Activated CD8-positive, alpha-beta memory T cell treated with anti-CD3 and anti-CD28 coated beads for 1 hour (primary cell): ENCODE measurements at places on chromosomes 7 and 10.

DNA sequence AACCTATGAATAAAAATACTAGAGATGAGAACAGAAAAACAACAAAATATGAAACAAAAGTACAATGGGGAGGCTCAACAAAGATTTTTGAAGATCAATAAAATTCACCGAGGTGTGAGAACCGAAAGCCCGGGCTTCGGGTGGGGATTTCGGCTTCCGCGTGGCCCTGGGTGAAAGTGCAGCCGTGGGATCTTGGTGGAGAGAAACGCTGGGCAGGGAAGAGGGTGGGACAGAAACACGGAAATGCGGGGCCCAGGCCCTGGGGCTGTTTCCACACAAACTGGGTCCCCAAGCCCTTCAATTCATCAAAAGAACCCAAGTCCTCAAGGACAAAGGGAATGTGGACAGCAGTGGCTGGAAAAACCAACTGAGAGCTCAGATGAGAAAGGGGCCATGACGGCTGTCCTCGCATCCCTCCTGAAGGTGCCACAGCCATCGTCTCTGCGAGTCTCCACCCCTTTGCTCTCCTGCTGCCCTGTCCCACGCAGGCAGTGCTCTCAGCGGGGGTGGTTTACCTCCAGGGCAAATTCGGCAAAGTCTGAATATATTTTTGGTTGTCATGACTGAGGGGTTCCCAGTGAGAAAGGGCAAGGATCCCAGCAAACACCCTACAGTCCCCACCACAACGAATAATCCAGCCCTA lies 19.7 kb downstream of the FOXL3 start:
- DNase-seq, result no peak

- no peak for DNase-seq
These were observed 250.2 kb upstream of the PTER start for GRCh38 chr10:16186564-16186963.

DNA sequence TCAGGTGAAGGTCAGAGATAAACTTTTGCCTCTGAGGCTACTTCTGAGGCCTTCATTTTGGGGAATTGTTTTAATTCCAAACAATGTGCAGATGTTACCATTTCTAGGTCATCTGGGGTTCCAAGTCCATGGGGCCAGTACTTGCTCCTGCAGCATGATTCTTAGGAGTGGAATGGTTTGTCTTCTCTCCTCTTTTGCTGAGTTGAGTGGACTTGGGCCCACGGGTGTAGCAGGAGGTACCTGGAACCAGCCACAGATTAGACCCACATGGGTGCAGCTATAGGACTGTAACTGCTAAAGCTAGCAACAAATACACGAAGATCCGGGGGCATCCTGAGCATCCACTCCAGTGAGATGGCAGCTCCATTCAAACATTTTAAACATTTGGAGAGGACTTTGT lies 41.6 kb downstream of the WIPF3 start:
- DNase-seq, result no peak

DNA sequence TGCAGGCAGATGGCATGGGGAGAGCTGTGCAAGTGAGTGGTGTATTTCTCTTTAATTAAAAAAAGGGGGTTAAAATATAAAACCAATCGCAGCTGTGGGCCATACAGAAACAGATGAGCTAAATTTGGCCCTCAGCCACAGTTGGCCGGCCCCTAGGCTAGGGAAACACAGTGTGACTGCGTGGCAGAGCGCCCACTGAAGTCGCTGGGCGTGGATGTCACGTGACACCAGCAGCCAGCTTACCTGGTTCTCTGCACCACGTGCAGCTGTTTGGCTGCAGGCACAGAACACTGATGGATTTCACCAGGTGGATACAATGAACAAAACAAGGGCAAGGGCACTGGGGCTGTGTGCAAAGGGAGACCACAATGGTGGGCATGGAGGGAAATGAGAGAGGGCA lies 119.3 kb upstream of the ZNF746 start:
- DNase-seq, result no peak

GRCh38 chr10:58919927-58920654 lies 256.4 kb upstream of the PHYHIPL start:
- no peak for DNase-seq

- DNase-seq, result no peak
These were observed 68.3 kb downstream of the SNX13 start for GRCh38 chr7:17871815-17872533.

- DNase-seq, result no peak
These were observed 5.0 kb upstream of the HOXA13 start for GRCh38 chr7:27204851-27205322.

DNA sequence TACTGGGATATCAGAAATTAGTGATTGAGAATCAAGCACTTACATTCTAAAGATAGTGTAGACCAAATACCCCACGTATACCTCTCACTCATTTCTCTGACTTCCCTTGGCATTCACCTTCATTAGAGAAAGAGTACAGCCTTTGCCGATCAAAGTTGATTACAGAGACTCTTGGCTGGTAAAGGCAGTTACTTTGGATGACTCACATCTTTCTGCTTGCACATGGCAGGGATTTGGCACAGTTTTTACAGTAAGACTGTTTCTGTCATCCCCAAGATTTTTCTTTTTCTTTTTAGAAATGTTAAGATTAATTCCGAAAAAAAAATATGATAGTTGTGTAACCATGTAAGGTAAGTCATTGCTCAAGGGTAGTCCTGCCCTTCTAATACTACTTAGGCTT lies 143.0 kb downstream of the TSPAN12 start:
- no peak for DNase-seq

- no peak for DNase-seq
These were observed 87.5 kb upstream of the ANLN start for GRCh38 chr7:36301914-36302771.

DNA sequence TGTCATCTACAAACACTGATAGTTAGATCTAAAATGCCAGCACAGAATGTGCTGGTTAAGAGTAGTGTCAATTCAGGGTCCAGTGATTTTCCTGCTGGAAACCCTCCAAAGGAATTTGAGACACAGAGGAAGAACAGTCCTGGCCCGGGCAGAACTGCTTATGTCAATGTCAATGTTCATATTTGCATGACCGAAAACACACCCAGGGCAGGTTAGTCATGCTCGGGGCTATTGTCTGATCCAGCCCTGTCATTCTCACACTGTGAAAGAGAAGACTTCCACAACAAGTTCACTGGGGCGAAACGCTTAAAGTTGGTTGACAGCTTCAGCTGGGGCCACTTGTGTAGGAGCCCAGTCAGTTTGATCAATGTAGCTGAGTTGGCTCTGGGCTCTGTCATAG lies 139.3 kb downstream of the C1GALT1 start:
- no peak for DNase-seq

DNA sequence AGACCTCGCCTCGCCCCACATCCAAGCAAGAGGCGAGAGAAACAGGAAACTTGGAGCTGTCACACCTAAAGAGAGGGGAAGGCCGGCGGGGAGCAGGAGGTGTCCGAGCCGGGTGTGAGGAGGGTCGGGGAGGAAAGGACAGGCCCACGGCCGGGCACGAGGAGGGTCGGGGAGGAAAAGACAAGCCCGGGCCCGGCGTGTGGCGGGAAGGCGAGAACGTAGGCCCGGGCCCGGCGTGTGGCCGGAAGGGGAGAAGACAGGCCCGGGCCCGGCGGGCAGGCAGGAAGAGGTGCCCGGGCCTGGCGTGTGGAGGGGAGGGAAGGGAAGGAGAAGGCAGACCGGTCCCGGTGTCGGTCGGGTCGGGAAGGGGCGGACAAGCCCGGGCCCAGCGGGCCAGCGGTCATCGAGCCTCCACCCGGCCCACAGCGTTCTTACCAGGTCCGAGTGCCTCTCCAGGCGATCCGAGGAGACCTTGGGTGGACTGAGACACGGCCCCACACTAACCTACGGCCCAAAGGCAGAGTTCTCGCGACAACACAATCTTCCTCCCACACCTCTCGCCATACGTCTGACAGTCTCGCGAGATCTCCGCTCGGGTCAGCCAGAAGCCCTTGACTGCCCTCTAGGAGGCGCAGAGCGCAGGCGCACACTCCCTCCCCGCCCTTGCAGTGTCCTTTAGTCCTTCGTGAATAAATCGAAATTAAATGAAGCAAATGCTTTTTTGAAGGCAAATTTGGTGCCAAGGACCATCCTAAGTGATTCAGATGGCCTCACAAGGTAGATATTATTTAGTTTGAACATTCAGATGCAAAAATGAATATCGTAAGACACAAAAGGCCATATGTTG lies at the start of gene NCOA4:
Gene NCOA4 (minus strand): TSS at position 533 of the 847 bp plus-strand sequence. CDS start 13,943 bp downstream, outside the sequence.
- peak; percentile 93 for DNase-seq

GRCh38 chr7:142838461-142839213 lies 16.2 kb upstream of the EPHB6 start:
- no peak for DNase-seq

- DNase-seq, result no peak
These were observed 18.1 kb downstream of the OPTN start for GRCh38 chr10:13117841-13118783.

GRCh38 chr7:25868509-25868908 lies 283.5 kb upstream of the NFE2L3 start:
- DNase-seq, result no peak

DNA sequence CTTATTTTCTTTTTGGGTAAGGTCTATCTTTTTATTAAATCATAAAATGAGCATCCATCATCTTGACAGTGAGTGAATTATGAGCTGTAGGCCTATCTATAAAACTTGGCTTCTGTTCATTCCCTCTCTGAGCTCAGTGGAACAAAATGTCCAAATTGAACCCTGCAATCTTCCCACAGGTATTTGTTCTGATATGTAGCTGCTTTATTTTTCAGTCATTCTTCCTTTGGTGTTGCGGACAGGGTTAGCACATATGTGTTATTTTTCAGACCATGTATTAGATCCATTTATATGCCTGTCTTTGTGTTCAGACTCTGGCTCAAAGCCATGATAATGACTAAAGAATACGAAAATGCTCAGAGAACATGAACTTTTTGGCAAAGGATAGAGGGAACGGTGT lies 201.6 kb upstream of the KIAA1217 start:
- DNase-seq, result no peak

DNA sequence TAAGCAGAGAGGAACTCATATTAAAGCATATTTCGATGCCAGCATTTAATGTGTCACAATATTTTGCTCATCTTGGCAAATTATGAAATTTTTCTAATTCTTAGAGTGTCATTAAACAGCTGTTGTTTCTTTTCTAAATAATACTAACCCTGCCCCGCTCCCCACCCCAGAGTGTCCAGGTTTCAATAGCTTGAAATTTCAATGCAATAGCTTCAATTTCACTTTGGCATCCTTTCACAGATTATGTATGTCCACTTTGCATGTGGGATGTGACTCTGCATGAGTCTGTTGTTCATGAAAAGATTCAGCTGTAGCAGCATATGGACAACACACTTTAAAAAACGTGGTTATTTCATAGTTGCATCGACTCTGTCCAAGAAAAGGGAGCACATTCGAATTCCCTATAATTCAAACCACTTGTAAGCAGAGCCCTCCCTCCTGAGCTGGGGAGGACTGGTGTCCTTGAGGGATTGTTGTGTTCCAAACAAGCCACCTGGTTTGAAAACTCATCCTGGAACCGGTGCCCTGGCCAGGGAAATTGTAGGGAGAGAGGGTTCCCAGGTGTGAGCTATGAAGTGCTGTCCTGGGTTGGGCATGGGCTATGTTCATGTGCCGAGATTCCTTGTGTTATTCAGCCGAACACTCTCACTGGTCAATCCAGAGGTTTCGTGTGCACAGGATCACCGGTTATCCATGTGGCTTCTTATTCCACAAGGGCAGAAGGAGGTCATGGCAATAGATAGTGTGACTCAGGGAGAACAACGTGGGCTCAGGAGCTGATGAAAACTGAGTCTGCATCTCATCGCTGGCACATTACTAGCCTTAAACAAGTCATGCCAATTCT lies 64.6 kb upstream of the CREB5 start:
- no peak for DNase-seq

DNA sequence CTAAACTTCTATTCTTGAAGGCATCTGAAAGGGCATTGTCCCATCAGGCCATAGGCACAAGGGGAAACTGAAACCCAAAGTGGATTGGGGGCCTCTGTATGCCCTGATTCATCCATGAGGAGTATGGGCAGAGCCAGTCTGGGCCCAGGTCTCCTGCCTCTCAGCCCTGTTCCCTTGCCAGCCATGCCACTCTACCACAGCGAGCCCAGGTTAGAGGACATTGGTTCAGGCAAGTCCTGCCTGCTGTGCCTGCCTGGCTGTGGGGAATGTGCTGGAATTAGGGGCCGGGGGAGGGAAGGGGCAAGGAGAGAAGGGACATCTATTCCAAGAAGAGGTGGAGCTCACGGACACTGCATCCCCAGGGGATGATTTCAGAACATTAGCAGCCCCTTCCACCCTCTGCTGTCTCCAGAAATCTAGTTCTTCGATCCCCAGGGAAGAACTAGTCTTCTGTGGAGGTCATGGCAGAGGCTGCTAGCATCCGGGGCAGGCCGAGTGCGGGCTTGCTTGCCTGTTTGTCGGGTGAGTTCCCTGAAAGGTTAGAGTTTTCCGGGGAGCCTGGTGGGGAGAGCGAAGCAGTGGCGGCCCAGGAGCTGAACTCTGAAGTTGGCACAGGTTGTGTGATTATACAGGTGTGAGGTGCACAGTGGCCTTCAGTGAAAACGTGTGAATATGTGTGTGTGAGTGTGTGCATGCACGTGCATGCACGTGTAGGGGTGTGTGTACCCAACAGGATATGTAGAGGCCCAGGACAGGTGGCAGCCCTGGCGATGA lies 37.8 kb downstream of the TBATA start:
- no peak for DNase-seq

DNA sequence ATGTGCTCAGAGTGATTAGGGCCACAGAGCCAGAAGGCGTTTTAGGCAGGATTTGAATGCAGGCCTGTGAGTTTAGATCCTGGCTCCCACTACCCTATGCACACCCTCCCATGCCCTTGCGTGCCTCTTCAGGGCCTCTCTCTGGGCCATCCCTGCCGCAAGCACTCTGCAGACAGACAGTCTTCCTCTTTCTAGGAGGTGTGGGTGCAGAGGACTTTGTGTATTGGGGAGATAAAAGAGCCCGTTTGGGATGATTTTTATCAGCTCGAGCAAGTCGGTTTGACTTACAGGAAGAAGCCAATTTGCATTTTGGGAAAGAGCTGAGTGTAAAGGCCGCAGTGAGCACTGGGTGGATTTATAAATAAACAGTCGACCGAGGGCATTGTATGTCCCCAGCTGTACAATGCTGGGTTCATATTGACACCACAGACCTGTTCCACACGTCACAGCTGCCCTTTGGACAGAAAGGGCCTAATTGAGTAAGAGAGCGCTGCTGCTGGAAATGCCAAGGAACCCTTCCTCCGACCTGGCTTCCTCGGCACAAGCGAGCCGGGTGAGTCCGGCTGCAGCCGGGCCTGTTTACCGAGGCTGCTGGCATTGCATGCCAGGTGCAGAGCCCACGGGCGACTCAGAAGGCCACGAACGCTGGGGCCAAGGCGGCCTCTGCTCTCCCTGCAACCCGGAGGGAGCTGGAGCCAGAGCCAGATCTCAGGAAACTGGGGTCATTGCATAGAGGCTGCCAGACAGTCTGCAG lies 25.1 kb downstream of the ZMIZ1 start:
- no peak for DNase-seq

DNA sequence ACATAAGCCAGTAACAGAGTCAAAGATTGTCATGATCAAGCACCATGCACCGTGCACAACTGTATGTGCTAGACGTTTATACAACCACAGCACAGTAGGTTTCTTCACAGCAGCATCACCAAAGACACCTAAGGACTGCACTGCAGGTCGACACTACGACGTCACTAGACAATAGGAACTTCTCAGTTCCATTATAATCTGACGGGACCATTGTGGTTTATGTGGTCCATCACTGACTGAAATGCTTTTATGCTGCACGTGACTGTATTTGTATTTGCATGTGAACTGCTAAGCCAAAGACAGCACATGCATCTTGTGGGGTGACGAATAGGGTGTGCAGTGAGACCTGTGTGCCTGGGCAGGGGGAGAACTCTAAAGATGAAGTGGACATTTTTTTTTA lies 164.9 kb downstream of the PARD3 start:
- no peak for DNase-seq
